ENCODE measurements at places on chromosomes 11 and 22.

DNA sequence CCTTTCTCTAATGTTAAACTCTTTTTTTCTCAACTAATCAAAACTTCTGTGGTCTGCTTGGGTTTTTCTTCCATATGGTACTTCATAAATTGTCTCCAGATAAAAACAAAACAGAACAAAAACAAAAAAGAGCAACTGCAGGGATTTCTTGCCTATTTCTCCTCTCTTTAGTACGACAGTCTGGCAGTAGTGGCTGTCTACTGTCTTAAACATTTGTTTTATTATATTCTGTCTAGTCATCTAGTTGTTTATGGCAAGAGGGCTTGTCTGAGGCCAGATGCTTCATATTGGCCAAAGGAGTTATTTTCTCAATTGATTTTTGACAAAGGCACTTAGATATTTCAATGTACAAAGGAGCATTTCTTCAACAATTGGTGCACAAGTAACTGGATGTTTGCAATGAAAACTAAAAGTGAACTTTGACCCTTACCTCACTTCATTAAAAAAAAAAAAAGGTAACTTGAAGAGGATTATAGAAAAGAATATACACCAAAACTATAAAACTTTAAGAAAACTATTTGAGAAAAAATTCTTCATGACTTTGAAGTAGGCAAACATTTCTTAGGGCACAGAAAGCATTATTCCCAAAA lies 404.2 kb downstream of the LUZP2 start:
- DNase-seq, result peak; percentile 12

DNA sequence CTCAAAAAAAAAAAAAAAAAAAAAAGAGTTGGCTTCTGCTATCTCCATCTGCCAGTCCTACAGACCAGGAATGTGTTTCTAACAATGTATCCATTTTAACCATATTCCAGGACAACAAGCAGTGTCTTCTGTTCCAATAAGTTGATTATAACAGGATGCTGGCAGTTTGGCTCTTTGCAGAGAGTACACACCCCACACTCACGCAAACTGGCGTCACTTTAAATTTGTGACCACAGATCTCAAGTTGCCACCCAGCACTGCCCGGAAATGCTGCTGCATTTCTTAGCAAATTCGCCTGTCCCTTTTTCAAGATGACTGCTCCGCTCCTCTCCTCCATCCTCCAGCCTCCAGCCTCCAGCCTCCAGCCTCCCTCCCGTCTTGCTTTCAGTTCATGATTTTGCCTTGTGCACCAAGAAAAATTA lies 44.3 kb downstream of the SCGB1A1 start:
- DNase-seq, result no peak

GRCh38 chr11:86746514-86746913 lies 53.8 kb upstream of the PRSS23 start:
- peak; percentile 37 for DNase-seq

DNA sequence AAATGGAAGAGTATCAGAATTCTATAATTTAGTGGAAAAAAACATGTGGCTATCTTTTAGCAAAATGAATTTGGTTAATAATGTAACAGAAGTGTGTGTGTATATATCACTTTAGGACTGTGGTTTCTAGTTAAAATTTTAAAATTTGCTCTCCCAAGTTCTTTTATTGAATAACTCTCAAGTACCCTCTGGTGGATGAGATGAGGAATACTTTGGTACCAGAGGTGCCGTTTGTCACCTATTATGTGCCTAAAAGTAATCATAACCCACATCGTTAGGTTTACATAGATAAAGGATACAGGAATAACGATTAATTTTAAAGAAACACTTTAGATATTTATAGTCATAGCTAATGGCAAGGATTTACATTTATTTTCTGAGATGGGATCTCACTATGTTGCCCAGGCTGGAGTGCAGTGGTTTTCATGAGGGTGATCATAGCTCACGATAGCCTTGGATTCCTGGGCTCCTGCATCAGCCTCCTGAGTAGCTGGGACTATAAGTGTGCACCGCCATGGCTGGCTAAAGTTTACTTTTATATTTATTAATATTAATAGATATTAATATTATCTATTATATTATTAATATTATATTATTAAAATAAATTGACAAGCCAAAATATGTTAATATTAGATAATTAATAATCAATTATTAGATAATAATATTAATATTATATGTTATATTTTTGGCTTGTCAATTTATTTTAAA lies 66.7 kb upstream of the CAPRIN1 start:
- peak; percentile 33 for DNase-seq

DNA sequence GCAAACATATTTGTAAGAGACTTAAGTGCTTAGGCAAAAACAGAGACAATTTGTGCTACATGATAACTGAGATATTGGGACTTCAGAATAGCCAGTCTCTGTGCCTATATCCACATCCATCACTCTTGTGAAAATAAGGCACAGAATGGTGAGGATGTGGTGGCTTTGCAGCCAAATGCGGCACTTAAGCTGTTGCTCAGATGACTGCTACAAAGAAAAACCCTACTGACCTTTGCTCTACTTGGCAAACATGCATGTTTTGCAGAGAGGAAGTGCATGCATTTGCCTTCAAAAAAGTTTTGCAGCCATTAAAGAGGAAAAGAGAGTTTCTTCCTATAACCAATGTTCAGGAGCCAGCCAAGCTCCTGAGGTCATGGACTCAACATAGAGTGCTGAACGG lies 675.0 kb upstream of the KIRREL3 start:
- no peak for DNase-seq

DNA sequence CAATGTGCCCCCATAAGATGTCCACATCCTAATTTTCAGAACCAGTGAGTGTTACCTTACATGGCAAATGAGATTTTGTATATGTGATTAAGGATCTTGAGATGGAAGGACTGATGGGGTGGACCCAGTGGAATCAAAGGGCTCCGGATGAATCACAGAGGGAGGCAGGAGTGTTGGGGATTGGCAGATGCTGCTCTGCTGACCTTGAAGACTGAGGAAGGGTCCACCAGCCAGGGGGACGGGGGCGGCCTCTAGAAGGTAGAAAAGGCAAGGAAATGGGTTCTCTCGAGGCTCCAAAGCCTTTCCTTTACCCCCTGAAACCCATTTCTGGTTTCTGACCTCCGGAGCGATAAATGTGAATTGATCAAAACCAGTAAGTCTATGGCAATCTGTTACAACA lies 18.8 kb downstream of the TMEM218 start:
- DNase-seq, result no peak

DNA sequence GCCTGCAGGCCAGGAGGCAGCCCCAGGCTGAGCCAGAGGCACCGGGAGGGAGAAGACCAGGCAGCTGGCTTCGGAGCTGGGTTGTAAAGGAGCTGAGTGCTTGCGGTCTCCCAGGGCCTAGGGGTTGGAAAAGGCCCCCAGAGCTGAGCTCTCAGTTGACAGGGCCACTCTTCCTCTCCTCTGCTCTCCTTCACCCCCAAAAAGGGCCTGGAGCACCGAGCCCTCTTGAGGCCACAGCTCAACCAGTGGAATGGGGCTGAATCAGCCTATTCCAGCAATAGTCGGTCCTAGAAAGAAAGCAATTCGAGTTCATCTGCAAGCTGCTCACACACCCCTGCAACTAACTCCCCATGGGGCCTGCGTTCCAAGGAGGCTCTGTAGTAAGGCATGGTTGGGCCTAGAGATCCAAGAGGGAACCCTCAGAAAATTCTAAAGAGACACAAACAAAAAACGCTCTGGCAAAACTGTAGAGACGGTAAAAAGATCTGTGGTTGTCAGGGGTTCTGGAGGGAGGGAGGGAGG lies 205.0 kb downstream of the BUD13 start:
- no peak for DNase-seq

GRCh38 chr22:41539146-41540005 lies 4.9 kb downstream of the POLR3H start:
- no peak for DNase-seq

DNA sequence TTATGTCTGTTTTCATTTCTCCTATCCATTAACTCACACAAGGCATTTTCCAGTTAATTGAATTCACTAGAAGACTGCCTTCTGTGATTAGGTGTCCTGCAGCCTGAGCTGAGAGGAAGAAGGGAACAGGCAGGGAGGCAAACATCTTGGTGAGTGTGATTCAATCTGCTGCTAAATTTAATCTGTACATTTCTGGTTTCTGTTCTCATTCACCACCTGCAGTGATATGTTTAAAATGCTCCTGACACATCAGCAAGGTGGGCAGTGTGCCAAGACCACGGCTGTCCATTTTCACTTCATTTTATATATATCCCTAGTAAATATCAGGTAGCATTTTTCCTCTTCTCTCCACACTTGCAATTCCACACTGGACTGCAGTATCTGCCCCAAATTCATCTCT lies 416.5 kb downstream of the TMEM135 start:
- peak; percentile 17 for DNase-seq

GRCh38 chr11:105609341-105609781 lies 512 bp upstream of the GRIA4 start:
- DNase-seq, result peak; percentile 59

DNA sequence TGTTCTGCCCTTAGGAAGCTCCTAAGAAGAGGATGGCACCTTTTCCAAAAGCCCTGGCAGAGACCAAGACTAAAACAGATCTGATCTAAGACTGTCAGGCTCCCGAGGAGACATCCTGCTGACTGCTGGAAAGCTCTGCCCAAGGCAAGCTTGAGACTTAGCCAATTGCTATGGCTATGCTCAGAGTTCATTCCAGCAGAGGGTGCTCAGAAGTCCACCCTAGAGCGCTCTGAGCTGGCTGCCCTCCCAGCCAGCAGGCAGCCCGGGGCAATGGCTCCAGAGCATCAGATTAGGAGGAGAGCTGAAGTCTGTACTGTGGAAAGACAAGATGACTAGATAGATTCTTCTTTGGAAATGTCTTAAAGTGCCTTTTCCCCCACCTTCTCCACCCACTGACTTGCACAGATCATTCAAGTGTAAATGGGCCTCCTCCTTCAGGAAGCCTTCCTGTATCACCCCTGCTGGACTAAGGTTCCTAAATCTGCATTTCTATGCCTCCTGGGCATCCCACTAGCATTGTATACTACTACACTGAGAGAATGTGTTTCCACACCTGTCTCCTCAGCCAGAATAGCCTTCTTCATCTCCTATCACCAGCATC lies 23.4 kb downstream of the LRRC55 start:
- peak; percentile 53 for DNase-seq

- peak; percentile 83 for DNase-seq
Measured at GRCh38 chr11:32118025-32118974, 27.4 kb downstream of the RCN1 start.

DNA sequence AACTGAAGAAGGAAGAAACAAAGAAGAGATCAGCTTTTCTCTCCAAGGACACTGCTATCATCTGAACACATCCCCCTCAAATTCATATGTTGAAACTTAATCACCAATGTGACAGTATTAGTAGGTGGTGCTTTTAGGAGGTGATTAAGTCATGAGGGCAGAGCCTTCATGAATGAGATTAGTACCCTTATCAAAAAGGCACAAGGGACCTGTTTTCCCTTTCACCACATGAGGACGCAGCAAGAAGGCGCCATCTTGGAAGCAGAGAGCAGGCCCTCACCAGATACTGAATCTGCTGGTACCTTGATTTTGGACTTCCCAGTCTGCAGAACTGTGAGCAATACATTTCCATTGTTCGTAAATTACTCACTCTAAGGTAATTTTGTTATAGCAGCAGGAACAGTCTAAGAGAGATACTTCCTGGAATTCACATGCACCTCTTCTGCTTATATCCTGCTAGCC lies 20.9 kb upstream of the CREB3L1 start:
- no peak for DNase-seq

- DNase-seq, result no peak
Measured at GRCh38 chr22:17192186-17192585, 27.0 kb downstream of the ADA2 start.

DNA sequence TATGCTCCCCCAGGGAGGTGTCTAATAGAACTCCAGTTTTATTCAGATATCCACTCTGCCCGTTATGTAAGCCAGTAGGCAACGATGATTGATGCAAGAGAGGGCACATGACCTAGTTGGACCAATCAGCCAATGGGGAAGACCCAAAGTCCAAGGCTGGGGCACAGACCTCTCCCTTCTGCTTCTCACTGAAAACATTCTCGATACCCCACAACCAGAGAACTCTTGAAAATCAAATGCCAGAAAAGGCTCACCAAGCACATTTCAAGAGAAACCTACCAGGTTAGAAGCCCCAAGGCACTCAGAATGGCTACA lies 7.4 kb downstream of the HIRA start:
- no peak for DNase-seq

DNA sequence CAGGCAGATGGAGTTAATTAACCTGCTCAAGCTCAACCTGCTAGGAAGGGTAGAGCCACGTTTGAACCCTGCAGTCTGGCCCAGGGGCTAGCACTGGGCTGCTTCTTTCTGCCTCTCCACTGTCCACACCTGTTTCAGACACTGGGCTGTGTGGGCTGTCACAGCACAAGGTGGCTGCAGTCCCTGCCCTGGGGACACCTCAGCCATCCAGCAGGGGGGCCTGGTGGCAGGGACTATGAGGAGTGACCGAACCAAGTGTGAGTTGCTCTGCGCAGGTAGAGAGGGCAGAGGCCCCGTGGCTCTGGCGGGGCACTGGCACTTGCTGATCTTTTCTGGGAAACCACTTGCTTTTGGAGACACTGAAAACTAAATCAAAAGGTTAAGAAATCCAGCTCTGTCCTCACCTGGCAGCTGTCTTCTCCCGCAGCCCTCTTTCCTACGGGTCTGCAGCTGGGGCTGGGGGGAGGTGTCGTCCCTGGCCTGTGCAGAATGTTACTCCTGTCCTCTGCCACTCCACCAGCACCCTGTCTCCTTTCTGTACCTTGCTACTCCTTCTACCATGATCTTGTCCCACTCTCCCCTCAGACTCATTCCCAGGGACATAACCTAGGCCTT lies 5.8 kb downstream of the BAD start:
- no peak for DNase-seq

- no peak for DNase-seq
Measured at GRCh38 chr11:5690736-5691135, 1.1 kb downstream of the TRIM22 start.

- DNase-seq, result peak; percentile 96
Measured at GRCh38 chr11:86069408-86070101, 671 bp upstream of the PICALM start.

DNA sequence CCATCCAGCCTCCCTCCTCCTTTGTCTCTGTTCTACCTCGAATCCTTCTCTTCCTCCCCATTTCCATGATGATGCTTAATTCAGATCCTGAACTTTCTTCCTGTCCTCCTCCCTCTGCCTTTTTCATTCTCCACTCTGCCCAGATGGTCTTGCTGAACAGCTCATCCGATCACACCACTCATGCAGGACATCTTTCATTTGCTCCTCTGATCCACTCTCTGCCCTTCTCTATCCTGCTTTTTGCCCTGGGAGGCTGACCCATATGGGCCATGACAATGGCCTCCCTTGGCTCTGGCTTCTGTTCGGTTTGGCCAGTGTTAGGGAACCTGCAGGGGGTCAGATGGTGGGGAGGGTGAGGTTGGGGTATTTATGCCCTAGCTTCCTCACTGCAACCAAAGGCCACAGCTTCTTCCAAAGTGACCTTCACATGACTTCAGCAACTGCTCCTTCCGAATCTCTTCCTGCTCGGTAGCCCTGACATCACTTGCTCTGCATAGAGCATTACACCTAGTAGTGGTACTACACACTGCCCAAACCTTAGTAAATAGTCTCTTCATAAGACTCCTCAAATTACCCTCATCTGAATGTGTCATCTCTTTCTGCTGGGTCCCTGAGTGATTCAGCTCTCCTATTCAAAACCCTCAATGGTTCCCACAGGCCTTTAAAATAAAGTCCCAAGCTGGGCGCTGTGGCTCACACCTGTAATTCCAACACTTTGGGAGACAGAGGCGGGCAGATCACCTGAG lies 32.7 kb upstream of the MICAL2 start:
- DNase-seq, result peak; percentile 74

All from ELR (cell line).